LHCN-M2 (cell line): ENCODE measurements at places on chromosomes 3 and 15. TPM values are rescaled to one million over a fixed set of nuclear protein-coding genes. Genes with fewer than 3 reads are reported as not detected.

SMCO1 gene
- total RNA-seq, result not detected in 2 replicates

NPAP1 gene
- not detected in 2 replicates for total RNA-seq

GRCh38 chr15:34795267-34796081 is at the start of gene ACTC1:
ACTC1 (minus strand) TSS chr15:34795549; CDS start chr15:34794808, 741 bp downstream.
- DNase-seq, result peak; percentile 83

GRCh38 chr15:29681166-29681845 is 141.0 kb downstream of the TJP1 start:
- DNase-seq, result no peak

GRCh38 chr15:70057931-70058641 is 39.6 kb downstream of the TLE3 start:
- no peak for DNase-seq

GRCh38 chr15:73584699-73585420 is 48.3 kb downstream of the NPTN start:
- DNase-seq, result no peak

TNNC1 gene
- total RNA-seq, result 1.5 and 8.2 TPM in 2 replicates

GOLGA6L7 gene
- not detected in 2 replicates for total RNA-seq

CPNE9 gene
- not detected in 2 replicates for total RNA-seq

DNA sequence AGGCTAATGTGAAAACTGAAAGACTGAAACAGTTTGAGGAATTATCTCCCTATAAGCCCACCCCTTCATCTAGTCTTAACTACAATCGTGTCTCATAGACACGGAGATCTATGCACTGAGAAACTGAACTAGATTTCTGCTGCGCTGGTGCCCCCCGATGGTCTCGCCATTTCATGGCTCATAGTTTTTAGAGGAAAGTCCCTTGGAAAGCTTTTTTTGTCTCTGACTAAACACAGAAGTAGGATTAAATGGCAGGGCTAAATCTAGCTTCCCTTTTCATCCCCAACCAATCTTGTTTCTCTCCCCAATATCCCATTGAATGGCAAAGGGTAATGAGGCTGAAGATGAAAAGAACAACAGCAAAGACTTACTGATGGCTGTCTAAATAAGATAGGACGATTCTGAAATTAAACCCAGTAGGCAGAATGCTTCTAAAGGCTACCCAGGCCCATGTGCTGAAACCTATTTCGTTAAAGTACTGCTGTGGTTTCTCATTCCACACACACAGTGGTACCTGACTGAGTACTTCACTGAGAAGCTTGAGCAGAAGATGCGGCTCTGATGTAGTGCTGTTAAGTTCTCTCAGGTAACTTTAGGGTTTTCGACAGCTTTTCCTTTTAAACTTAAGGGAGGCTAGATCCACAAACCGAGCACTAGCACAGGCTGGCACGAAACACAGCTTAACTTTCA is 142.7 kb downstream of the GADL1 start:
- DNase-seq, result peak; percentile 52

GRCh38 chr3:183116025-183116614 is 16.8 kb upstream of the MCCC1 start:
- DNase-seq, result peak; percentile 47

DNA sequence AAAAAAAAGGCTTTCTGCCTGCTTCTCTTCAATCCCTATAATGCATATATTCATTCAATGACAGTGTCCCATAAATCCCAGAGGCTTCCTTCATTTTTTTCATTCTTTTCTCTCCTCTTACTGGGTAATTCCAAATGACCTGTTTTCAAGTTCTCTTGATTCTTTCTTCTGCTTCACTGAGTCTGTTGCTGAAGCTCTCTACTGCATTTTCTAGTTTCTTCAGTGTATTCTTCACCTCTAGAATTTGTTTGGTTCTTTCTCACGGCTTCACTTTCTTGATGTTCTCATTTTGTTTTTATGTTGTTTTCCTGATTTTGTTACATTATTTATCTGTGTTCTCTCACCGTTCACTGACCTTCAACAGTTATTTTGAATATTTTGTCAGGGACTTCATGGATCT is 141.6 kb downstream of the SCAPER start:
- no peak for DNase-seq

TIMP4 gene
- total RNA-seq, result 0.46 and 0.51 TPM in 2 replicates

DNA sequence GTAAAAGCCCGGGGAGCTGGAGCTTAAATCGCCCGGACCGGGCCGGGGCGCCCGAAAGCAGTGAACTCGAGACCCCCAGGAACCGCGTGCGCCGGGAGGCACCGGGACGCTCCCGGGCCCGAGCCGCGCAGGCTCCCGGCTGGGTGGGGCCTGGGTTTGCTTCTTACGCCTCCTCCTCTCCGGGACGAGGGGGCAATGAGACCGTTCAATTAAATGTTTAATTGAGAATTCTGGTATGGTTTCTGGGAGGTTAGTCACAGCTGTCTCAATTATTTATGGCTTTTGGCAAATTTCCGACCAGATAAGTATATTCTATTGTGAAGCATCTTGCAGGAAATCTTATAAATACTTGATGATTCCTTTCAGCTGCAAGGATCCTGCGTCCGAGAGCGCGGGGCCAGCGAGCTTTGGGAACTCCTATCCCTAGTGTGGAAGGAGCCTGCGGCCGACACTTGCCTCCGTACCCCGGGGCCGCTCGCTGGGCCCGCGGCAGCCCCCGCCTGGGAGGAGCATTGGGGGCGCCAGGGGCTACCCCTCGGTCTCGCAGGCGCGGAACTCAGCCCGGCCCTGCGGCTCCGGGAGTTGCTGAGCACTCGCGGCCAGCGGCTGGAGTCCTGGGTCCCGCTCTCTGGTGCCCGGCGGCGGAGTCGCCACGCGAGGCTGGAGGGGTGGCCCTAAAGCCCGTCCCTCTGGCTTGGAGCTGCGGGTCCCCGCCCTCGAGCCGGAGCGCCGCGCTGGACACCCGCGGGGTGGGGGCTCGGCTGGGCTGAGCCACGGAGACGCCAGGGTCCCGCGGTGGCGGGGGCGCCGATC is 10.3 kb downstream of the ISL2 start:
- peak; percentile 42 for DNase-seq

SUSD5 gene
- total RNA-seq, result 20.8 and 22.8 TPM in 2 replicates

WNT5A gene
- total RNA-seq, result 173 and 180 TPM in 2 replicates

CKMT1B gene
- not detected in 2 replicates for total RNA-seq

DNA sequence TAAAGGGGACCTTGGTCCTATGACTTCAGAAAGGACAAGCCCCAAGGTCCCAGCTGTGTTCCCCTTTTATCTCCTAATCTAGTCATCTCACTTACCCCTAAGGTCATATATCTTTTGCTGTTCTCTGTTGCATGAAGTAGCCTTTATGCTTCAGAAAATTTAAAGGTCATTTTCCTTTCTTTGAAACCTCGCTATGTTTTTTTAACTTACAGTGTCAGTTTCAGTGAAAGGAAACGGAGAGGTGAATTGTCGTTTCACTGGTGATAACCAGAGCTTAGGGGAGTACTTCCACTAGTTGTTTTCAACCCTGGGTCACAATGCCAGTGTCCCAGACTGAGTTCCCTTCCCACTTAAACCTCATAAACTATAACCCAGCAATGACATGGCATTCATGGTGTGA is 357.4 kb downstream of the GAP43 start:
- no peak for DNase-seq

- no peak for DNase-seq
These were observed 2.7 kb downstream of the AMIGO3 start for GRCh38 chr3:49716691-49717210.

DNA sequence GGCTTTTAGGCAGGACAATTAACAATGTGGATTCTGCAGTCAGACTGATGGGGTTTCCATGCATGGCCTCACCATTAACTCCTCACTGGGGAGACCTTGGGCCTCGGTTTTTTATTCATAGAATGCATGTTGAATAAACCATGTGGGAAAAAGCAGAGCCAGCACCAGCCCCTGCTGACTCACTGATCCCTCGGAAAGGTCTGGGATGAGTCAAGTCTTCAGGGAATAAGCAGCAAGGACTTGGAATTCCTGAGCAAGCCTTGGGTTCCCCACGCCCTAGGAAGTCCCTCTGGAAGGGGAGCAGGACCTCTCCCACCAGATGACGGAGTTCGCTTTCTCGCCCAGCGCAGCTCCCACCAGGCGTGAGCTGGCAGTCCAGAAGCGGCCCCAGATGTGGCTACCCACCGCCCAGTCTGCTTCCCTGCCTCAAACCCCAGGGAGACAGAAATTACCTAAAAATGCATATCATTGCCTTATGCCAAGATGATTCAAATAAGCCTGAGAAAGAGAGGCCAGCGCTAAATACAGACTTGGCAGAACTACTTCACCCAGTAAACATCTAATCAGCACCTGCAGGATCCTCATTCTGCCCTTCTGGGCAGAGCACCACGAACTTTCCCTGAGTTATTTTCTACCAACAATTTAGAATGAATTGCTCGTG is 45.4 kb downstream of the BTD start:
- DNase-seq, result peak; percentile 100

DNA sequence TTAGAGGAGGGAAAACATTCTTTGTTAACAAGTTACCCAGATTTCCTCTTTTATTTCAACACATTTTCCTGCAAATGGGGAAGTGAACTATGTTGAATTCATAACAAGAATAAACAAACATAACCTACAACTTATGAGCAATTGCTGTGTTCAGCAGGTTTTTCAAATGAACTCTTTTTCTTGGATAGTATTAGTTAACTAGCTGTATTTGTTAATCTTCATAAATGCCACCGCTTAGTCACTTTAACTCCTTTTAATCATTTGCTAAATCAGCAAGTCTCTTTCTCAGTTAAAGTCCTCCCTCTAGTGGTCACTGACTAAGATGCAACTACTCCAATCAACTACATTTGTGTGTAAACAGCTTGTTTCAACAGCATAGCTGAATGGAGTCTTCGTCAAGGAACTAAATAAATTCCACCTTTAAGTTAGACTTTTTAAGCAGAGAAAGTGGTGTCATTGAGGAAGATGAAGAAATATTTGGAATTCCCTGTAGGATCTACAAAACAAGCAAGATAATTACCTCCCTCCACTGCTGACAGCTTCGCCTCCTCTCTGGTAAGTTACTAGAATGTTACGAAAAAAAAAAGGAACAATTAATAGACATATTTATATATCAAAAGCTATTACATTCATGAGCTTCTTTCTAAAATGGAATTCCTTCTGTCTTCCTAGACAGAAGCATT is 1122.0 kb downstream of the ROBO1 start:
- peak; percentile 62 for DNase-seq

WDR76 gene
- 39.1 and 43.2 TPM in 2 replicates for total RNA-seq

- DNase-seq, result no peak
These were observed 37.9 kb downstream of the NR1I2 start for GRCh38 chr3:119819806-119820205.

DNA sequence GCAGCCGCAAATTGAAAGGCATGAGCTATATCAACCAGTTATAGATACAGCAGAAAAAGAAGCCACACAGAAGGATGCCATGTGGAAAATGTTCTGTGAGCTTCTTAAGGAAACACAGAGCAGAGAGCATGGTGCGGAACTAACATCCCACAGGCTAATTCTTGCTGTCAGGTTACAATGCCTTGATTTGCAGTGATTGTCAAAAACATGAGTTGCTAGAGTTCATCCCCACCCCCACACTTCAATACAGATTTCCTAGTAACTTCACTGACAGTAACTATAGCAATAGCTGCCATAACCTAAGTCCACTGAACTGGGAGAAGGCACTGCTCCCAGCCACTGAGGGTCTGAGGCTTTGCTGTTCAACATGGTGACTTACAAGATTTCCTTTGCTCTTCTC is 821.6 kb downstream of the SQOR start:
- DNase-seq, result no peak

DNA sequence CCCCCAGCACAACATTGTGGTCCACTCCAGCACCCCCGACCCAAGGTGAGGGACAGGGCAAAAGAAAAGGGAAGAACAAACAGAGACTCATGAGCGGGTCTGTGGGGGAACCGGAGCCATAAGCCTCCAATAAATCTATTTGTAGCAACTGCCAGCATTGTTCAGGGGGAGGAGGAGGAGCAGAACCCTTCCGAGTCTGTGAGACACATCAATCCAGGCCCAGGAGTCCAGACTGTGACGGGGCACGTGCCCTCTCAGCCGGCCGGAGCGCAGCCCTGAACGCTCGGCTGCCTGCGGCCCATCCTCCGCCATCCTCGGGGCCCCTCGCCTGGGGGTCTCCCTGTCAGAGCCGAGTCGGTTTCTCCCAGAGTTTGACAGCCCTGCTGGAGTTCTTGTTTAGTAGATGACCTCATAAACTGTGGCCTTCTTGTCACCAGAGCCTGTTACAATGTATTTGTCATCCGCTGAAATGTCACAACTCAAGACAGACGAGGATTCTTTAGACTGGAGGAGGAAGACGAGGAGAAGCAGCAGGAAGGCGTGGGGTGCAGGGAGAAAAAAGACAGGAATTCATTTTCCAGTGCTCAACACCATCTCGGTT is 47.9 kb downstream of the TLE3 start:
- no peak for DNase-seq

DNA sequence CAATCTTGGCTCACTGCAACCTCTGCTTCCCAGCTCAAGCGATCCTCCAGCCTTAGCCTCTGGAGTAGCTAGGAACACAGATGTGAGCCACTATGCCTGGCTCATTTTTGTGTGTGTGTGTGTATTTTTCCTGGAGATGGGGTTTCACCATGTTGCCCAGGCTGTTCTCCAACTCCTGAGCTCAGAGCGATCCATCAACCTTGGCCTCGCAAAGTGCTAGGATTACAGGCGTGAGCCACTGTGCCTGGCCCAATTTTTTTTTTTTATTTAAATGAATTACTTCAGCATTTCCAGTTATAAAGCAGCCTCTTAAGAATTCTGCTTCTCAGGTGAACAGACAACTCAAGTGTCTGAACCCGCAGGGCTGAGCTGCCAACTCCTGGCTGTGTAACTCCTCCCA is 20.1 kb upstream of the ST3GAL6 start:
- no peak for DNase-seq

GOLGA8T gene
- total RNA-seq, result not detected in 2 replicates

DNA sequence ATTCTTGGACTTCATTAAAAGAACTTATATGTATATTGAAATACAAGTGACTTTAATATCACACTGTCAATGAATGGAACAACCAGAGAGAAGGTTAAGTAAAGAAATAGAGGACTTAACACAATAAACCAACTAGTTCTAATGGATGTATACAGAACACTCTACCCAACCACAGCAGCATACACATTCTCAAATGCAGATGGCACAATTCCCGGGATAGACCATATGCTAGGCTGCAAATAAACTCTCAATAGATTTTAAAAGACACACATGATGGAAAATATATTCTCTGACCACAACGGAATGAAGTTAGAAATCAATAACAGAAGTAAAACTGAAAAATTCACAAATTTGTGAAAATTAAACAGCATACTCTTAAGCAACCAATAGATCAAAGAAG is 214.3 kb upstream of the LINGO1 start:
- no peak for DNase-seq

DNA sequence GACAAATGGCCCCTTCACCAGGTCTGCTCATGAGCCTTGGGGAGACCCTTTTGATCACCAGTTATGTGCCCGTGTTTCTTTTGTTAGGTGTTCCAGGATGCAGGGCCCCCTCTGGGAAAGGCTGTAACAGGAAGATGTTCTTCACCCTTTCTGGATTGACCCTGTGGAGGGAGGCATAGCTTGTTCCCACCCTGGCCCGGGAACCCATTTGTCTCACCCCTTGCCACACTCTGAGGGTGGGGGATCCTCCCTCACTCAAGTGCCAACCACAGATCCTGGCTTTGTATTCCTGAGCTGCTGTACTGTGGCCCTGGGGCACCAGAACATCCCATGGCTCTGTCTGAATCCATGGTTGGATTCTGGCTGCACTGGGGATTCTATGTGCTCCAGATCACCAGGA is 18.9 kb downstream of the IL16 start:
- DNase-seq, result no peak
